CD4-positive, alpha-beta memory T cell (primary cell): ENCODE measurements at places on chromosomes 5 and 9.

- DNase-seq, result no peak
Measured at GRCh38 chr5:106312360-106312759, 1358.4 kb downstream of the EFNA5 start.

- no peak for DNase-seq
Measured at GRCh38 chr5:180823346-180823745, 20.7 kb upstream of the MGAT1 start.

DNA sequence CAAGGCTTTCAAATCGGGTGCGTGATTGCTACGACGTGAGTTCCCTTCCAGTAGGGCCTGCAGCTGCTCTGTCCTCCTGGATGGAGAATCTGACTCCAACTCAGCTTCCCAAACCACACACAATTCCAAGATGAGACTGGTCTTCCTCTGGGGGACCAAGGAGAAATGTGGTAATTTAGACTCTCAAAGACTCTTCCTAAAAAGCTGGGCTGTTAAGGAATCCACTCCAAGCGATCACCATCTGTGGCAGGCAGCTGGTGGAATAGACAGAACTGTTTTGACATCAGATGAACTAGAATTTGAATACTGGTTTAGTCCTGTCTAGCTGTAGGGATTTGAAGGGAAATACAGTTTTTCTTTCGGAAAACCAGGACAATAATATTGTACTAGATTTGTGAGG is 130.7 kb upstream of the KLF4 start:
- no peak for DNase-seq

GRCh38 chr9:98688710-98689495 is 19.8 kb downstream of the GABBR2 start:
- no peak for DNase-seq

DNA sequence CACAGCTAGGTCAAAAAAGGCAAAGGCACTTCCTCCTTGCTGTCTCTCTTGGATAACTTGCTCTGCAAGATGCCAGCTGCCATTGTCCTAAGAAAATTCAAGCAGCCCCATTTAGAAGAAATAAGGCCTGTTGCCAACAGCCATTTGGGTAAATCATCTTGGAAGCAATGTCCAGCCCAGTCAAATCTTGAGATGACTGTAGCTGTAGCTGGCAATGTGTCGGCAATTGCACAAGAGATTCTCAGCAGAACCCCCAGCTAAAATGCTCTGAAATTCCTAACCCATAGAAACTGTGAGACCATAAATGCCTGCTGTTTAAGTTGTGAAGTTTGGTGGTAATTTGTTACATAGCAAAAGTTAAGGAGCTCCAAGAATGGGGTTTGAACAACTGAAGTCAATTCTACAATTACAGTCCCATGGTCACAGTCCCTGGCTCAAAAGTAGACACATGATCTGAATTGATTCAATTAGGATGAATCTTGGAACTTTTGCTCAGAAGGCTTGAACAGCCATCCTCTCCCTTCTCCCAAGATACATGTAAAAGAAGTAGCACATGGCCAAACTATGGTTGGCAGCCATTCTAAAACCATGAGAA is 151.1 kb downstream of the MPDZ start:
- DNase-seq, result no peak

DNA sequence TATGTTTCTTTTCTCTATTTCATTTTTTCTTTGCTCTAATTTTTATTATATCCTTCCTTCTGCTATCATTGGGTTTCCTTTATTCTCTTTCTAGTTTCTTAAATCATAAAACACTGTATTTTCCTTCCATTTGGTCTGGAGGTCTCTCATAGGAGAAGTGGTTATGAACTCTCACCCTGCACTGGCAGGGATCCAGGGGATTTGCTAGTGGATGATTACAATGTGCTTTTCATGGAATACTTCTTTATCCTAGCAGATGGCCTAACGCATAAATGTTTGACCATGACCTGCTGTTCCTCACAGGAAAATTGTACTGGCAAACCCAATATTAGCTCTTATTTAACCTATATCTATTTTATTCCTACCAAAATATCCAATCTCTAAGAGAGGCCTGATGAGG is 31.5 kb upstream of the SGCD start:
- no peak for DNase-seq

- no peak for DNase-seq
Measured at GRCh38 chr5:68336200-68336599, 120.6 kb downstream of the PIK3R1 start.

GRCh38 chr5:133782736-133783135 is 170.4 kb upstream of the FSTL4 start:
- DNase-seq, result no peak

DNA sequence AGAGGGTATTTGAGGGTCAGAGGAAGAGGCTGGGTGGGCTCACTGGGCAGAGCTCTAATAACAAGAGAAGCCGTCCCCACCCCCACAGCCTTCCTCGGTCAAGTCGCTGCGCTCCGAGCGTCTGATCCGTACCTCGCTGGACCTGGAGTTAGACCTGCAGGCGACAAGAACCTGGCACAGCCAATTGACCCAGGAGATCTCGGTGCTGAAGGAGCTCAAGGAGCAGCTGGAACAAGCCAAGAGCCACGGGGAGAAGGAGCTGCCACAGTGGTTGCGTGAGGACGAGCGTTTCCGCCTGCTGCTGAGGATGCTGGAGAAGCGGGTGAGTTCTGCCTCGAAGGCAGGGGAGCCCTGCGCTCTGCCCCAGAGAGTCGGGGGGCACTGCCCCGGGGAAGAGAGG is 21.6 kb upstream of the RARS1 start:
- no peak for DNase-seq

DNA sequence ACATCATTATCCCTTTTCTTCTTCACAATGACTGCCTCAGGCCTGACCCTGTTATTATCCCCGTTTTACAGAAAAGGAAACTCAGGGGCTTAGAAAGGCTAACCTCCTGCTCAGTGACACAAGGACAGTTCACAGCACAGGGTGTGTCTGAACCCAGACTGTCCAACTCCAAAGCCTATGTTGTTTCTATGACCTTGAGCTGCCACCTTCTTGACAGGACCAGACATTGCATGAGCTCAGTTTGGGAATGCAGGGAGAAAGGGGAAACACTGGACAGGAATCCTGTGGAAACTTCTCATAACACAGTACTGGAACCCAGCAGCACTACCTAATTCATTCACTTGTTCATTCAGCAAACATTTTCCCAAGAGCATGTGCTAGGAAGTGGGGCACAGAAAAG is 472.8 kb downstream of the CDK5RAP2 start:
- no peak for DNase-seq

- DNase-seq, result no peak
Measured at GRCh38 chr9:112249277-112249676, 74.2 kb upstream of the SUSD1 start.

- no peak for DNase-seq
Measured at GRCh38 chr5:172164769-172165212, 23.2 kb downstream of the STK10 start.

DNA sequence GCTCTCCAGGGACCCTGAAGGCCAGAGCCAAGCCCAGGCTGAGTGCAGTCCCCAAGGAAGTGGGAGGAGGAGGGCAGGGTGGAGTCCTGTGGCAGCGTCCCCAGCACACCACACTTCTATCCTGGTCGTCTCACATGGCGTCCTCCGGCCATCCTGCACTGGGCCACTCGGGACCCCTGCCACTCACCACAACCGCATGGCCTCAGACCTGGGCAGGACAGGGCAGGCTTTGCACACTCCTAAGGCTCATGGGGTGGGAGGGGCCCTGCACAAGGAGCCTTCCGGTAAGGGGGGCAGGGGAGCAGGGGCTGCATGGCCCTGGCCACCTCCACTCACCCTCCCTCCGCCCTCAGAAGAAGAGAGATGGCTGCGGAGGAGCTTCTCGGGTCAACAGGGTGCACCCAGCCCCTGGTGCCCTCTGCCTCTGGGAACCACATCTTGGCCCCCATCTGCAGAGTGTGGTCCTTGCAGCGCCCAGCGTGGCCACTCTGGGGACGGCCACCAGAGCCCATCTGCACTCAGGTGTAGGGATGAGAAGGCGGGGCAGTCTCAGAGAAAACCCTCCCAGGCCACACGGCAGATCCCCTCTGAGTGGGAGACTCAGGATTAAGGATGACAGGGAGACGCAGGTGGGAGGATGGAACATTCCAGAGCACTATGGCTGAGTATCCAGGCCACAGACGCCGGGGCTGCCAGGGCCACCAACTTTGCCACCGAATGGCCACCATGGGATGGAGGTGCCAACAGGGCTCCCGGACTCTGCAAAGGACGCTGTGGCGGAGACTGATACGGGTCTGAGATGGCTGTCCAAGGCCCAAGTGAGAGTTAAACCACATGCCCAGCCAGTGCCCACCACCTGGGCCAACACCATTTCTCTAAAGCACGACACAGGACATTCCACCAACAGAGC is 7.6 kb downstream of the TPPP start:
- no peak for DNase-seq

DNA sequence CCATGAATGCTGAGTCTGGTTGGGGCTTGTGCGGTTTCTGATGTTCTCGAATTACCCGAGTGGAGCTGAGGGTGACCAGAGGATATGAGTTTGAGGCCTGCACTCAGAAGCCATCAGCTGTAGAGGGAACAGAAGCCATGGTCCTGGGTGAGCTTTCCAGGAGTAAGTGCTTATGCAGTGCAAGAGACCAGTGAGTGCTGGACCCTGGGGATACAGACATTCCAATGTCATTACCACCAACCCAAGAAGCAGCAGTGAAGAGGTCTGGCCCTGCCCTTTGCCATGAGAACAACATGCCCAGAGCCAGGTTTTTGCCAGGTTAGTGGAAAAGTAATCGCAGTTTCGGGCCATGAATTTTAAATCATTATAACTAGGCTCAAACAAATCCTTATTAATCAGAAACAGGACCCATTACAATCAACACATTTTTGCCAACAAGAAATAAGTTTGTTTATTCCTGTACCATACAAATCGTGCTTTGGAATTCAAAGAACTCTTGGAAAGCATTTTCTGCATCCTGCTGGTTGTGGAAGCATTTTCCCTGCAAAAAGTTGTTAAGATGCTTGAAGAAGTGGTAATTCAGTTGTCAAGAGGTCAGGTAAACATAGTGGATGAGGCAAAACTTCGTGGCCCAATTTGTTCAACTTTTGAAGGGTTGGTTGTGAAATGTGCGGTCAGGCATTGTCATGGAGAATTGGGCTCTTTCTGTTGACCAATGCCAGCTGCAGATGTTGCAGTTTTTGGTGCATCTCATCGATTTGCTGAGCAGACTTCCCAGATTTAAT is 154.6 kb downstream of the SYK start:
- no peak for DNase-seq

- no peak for DNase-seq
Measured at GRCh38 chr9:5441043-5441442, 3.3 kb upstream of the PLGRKT start.
